ENCODE measurements at places on chromosomes 7 and 10.

DNA sequence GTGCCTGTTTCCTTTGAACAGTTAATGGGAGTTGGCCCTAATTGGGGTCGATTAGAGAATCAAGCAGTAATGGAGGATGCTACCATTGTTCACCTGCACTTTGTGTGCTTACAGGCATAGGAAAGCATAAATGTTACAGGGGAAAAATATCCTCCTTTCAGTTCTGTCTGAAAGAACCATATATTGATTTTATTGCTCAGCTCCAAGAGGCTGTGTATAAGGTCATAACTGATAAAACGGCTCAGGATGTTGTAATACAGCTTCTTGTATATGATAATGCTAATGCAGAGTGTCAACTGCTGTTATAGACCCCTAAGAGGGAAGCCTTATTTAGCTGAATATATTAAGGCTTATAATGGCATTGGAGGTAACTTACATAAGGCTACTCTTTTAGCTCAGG is 32.9 kb upstream of the AKR1C2 start:
- no peak for DNase-seq

- DNase-seq: no peak
These were observed 73.4 kb downstream of the ATAD1 start for GRCh38 chr10:87744606-87745005.

DNA sequence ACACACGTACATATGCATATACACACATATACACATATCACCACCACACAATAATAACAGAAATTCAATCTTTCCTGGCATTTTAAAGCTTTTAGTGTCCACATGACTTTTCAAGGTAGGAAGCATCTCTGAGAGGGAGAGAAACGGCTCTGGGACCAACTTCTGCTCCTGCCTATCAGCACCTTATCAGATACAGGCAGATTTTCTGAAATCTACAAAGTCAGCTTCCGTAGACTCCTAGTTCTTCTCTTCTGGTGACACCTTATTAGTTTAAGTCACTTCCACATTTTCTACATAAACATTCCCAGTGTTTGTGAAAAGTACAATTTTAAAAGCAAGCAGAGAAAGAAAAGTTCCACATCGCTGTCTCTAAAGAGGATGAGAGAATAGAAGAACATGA is 74.5 kb downstream of the ZNF22 start:
- no peak for DNase-seq

DNA sequence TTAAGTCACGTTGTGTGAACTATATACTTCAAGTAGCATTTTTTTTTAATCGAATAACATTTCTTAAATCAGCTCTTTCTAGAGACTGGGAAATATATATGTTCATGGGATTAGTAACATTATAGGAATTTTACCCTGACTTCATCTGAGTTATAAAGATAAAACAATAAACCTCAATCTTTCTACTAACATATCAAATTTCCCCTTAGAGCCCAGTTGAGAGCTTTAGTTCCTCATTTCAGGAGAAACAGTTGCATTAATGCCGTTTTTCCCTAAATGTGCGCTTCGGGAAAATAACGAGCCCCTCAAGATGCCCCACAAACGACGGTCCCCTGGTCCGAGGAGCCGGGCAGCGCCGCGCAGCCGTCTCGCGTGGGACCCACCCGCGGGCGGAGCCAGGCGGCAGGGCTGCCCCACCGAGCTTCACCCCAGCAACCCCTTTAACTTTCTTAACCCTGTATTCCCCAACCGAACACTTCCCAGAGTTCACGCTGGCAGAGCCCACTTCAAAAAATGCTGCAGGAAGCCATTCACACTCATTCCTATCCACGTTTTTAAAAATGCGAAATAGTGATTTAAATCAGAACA is 152.5 kb upstream of the YAE1 start:
- DNase-seq: no peak

DNA sequence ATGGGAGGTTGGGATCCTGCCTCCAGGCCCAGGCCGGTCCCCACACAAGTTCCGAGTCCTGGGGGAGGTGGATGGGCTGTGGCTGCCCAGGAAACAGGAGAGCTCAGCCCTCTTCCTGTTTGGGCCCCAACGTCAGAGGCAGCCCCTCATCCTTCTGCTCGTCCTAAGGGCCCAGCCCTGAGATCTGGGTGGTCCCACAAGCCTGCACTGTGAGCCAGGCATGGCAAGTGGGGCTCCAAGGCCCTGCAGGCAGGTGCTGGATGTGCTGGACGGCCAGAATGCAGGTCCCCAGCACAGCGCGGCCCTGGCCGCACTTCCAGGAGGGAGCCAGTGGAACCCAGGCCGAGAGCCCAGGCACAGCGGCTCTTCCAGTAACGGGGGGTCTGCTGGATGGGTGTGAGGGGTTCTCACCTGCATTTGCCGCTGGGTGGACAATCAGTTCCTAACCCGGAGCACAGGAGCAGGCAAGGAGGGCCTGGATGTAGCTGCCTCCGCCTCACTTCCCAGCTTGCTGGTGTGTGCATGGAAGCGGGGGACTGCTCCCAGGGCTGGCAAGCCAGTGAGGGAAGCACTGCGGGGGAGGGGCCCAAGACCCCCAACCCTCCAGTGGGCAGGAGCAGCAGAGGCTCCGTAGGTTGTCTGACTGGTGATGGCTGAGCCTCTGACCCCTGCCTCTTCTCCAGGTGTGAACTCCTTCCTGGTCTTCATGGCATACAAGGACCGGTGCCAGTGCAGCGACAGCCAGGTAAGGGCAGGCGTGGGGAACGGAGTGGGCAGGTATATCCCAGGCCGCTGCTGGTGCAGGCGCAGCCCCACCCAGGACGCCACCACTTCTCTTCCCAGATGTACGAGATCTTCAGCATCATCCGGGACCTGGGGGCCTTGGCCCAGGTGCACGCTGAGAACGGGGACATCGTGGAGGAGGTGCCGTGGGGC is 9.7 kb downstream of the DPYSL4 start:
- no peak for DNase-seq

- no peak for DNase-seq
These were observed 8.6 kb downstream of the POLD2 start for GRCh38 chr7:44114586-44115310.

GRCh38 chr10:24306507-24306875 is 97.6 kb downstream of the KIAA1217 start:
- no peak for DNase-seq

DNA sequence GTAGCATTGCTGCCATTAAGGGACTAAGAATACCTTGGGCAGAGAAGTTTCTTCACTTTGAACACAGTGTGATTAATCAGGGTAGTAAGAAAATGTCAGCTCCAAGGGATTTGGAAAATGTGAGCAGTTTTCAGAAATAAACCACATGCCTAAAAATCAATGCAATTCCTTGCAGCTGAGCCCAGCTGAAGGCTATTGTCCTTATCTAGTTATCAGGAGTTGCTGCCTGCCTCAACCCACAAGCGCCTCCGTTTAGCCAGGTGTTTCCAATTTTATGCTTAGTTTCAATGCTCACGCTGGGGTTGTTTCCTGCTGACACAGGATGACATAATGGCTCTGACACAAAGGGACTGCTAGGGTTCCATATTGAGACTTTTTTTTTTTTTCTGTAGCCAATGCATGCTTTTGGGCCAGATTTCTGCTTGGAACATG is 132.3 kb upstream of the ANK3 start:
- no peak for DNase-seq

DNA sequence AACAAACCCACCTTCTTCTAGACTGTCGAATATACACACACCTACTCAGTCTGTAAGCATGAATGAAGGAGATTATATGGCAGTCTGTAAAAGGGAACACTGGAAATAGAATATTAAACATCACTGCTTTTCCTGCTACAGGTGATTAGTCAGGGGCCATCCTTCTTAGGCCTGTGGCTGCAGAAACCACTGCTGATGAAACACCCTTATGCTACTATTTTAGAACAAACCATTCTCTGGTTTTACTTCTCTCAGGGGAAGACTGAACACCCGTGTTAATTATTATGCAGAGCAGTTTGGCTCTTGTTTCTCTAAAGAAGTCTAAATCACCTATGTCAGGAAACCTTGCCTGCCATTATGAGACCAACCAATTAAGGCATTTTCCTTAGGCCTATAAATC is 351.1 kb upstream of the KLF6 start:
- DNase-seq: no peak
